ENCODE measurements at places on chromosomes 4 and X. TPM values are rescaled to one million over a fixed set of nuclear protein-coding genes. Genes with fewer than 3 reads are reported as not detected.

DNA sequence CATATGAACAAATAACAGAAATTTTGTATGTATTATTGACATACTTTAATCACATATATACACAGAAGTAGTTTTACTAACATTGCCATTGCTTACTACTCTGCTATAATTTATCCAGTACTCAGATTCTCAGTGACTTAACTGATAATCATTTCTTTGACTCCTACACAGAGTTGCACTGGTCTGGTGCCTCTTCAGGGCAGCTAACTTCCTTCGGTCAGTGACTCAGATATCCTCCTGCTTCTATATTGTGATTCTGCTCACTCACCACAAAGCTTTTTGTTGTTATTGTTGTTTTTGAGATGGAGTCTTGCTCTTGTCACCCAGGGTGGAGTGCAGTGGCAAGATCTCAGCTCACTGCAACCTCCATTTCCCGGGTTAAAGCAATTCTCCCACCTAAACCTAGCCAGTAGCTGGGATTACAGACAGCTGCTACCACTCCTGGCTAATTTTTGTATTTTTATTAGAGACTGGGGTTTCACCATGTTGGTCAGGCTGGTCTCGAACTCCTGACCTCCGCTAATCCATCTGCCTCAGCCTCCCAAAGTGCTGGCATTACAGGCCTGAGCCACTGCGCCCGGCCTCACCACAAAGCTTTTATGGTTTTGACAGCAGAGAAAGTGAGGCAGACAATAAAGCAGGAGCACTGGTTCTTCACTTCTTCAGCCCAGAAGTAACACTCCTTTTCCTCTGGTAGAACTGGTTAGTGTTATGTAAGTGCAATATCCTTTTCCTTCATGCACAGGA is 499.3 kb downstream of the EPHA5 start:
- DNase-seq = no peak

DNA sequence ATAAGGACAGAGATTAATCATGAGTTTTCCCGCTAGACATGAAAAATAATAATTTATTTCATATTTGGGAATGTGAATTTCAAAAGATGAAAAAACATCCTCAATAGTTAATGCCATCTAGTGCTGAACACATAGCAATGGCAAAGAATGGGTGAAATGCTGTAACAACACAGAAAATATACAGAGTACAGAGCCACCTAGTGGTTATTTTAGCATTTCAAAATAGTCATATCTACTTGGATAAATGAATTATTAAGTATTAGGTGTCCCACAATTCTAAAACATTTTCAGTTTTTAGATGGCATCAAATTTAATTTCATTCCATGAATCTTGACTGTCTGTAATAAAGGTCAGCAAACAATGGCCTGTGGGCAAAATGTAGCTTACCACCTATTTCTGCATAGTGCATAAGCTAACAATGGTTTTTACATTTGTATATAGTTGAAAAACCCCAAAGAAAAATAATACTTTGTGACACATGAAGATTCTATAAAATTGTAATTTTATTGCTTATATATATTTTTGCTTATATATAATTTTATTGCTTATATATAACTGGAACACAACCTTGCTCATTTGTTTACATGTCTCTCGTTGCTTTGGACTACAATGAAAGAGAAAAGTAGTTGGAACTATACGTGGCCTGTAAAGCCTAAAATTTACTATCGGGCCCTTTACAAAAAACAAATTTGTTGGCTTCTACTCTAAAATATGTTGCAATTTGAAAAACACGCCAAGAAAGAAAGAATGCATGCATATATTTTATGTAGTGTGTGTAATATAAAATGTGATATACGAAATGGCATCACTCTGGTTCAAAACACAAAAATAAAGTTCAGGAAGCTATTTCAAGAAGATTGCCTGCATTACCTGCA is 99.1 kb upstream of the FAM47C start:
- DNase-seq = peak; percentile 60

DNA sequence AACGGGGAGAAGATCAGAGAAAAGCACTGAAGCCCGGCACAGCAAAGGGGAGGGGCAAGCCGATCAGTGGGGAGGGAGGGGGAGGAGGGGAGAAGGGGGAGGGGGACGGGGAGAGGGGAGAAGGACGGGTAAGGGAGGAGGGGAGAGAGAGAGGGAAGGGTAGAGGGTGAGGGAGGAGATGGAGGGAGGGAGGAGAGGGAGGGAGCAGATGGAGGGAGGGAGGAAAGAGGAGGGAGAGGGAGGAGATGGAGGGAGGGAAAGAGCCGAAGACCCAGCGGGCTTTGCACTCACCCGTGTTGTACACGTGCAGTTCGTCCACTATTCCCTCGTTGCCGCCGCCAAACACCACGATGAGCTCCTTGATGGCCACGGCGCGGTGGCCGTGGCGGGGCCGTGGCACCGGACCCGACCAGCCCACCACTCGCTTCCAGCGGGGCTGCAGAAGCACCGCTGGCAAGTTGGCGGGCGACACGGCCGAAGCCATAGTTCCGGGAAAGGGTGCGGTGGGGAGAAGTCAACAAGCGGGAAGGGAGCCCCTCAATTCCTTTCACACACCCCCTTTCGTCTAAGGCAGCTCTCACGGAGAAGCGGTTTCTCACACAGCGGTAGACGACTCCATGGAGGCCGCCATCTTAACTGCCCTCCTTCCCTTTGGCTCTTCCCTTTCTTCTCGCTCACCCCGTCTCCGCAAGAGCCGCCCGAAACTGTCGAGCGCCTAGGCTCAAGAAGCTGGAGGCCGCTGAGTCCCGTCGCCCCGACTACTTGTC is 1.1 kb downstream of the HCFC1 start:
- DNase-seq = peak; percentile 68

TRAPPC2 gene
- total RNA-seq = 23.4 TPM

GRCh38 chr4:139266208-139266582 is 13.8 kb downstream of the MGARP start:
- DNase-seq = no peak

NUDT11 gene
- total RNA-seq = 8.3 TPM

Measured in hepatocyte (in vitro differentiated cells).